ENCODE measurements at places on chromosomes 11 and 22.

DNA sequence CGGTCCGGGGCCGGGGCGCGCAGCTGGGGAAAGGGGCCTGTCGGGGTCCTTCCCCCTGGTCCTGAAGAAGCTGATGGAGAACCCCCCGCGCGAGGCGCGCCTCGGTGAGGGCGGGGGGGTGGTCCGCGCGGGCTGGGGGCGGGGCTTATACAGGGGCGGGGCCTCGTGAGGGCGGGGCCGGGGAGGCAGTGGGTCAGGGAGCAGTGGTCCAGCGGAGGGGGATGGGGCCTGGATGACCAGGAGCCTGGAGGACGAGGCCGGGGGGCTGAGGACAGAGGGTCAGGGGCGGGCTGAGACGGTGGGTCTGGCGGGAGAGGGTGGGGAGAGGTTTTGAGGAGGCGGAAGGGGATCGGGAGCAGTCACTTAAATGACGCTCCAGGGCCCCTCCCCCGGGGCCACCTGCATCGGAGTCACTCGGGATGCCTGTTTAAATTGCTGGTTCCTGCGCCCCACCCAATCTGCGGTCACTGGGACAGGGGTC is 396 bp downstream of the TEF start:
- DNase-seq = no peak

- no peak for DNase-seq
These were observed 98.4 kb upstream of the PITPNB start for GRCh38 chr22:28017558-28017820.

- no peak for DNase-seq
These were observed 3.4 kb downstream of the LRRC51 start for GRCh38 chr11:72084076-72084475.

DNA sequence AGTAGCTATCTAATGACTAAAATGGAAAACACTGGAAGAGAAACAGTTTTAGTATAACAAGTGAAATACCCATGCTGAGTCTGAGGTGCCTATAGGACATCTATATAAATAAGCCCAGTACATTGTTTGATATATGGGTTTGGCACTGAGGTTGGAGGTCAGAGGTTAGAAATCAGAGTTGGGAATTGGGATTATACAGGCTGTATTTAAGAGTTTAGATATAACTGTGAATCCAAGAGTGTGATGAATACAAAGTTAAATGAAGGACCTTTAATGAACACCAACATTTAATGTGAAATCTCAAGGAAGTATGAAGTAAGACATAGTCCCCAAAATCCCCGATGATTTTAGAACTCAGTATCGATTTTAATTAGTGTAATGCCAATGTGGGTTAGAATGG is 3.1 kb upstream of the HBD start:
- DNase-seq = no peak

GRCh38 chr22:24893341-24894070 is 53.0 kb downstream of the LHFPL7 start:
- no peak for DNase-seq

DNA sequence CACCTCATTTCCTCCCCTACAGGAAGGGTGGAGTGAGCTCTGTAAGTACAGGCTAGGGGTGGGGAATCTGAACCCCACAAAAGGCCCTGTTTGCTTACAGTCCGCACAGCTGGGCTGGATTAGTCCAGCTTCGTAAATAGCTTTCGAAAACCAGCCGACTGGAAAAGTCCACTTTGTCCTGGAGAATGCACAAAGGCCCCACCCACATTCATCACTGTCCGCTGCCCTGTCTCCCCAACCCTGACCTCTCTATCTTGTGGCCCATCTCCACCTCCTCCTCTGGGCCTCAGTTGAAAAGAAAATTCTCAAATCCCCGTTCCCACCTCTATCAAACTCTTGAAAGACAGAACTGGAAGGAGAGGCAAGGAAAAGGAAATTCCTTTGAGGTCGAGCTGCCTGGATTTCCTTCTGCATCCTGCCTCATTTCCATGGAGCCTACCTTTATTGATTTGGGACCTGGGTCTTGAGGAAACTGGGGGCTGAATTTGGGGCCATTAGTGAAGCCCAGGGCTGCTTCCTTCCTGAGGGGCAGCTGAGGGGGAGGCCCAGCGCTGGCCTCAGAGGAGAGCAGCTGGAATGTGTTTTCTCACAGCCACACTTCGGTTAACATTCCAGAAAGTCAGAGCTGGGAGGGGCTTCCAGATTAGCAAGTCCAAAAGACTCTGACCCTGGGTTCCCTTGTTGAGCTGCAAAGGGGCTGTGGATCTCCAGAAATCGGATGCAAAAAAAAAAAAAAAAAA is 147.6 kb downstream of the FBXO7 start:
- DNase-seq = peak; percentile 94

DNA sequence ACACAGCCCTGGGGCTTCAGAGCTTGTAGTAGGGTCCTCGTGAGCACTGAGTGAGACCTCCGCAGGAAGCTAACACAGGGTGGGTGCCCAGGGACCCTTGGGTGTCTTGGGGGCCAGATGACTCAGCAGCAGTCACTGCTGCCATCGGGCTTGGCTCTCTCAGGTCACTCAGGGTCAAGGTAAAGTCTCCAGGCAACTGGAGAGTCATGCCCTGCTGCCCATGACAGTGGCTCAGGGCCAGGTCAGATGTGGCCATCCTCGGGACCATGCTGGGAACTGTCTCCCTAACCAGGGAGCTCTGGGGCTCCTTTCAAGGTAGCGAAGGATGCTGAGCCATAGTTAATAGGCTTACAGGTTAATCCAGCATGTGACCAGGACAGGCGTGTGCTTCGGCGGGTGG is 44.4 kb upstream of the SLC22A12 start:
- DNase-seq = no peak

GRCh38 chr11:115287266-115287665 is 216.9 kb downstream of the CADM1 start:
- DNase-seq = no peak

GRCh38 chr11:86818462-86819192 is 18.3 kb downstream of the PRSS23 start:
- peak; percentile 81 for DNase-seq

GRCh38 chr11:118263695-118264568 is at the start of gene MPZL2:
Gene MPZL2 (minus strand): TSS chr11:118264297. CDS start chr11:118264153, 144 bp downstream.
- DNase-seq = no peak

GRCh38 chr11:129302386-129303101 is 73.1 kb upstream of the BARX2 start:
- DNase-seq = no peak

GRCh38 chr11:120056301-120057027 is 81.4 kb downstream of the TRIM29 start:
- DNase-seq = no peak

GRCh38 chr22:32236970-32237369 is 18.2 kb downstream of the SLC5A4 start:
- DNase-seq = no peak

DNA sequence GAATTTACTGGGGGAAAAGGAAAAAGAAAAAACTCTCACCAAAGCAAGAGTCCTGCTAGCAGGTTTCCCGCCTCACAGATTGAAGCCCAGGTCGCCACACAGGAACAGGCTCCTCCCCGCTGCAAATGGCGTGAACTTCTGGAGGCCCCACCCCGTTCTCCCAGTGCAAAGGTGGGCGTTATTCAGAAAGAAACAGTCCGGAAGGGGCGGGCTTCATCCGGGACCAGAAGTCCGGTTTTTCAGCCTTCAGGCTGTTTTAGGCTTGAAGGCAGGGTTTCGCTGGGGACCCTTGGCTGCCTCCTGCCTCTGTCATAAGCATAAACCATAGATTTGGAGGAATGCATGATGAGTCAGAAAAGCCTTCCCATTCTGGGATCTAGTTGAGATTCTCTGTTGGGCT is 148.3 kb upstream of the POU2AF2 start:
- peak; percentile 62 for DNase-seq

GRCh38 chr11:70212227-70212811 is 9.2 kb downstream of the FADD start:
- DNase-seq = no peak

DNA sequence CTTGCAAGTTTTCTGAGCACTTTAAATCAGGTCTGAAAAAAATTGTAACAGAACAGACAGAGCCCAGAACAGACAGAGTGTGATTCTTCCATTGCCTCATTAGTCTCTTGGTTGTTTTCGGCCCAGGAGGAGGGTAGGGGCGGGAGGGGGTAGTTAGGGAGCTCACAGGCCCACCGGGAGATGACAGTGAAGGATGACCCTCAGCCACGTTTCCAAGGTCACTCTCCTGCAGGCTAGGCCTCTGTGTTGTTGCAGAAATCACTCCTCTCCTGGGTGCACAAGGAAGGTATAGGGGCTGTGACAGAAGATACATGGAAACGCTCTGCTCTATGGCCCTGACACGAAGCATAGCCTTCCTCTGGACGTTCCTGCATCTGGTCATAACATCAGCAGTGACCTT is 69.3 kb downstream of the ABTB2 start:
- no peak for DNase-seq

- peak; percentile 56 for DNase-seq
These were observed 1.9 kb upstream of the SLC25A45 start for GRCh38 chr11:65384301-65384889.

- no peak for DNase-seq
These were observed 712 bp upstream of the MED15 start for GRCh38 chr22:20506543-20507252.

DNA sequence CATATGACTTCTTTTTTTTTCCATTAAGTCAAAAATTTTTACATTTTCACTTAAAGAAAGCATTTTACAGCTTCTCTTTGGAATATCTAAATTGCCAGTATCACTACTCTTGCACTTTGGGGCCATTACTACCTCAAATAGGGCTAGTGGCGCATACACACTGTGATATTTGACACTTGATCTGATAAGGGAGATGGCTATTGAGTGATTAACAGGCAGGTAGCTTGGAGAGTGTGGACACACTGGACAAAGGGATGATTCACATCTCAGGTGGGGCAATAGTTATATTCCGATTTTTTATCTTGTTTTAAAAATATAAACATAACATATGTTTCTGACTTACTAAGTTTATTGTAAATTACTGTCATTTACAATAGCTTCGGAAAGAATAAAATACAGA is 2219.9 kb downstream of the LRRC4C start:
- DNase-seq = no peak

- peak; percentile 68 for DNase-seq
These were observed 27.5 kb downstream of the TPCN2 start for GRCh38 chr11:69076129-69076791.

DNA sequence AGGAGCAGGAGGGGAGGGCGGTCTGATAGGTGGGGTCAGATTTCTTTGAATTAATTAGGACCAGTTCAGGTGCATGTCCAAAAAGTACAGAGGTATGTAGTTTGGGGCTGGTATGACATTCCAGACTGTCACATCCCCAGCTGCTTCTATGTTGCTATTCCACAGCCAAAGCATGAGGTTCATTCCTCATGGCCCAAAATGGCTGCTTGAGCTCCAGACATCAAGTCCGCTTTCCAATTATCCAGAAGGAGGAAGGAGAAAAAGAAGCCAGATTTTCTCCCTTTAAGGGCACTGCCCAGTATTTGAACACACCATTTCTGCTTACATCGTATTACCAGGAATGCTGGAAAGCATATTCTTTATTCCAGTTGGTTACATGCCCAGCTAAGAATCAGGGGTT is 58.0 kb upstream of the CD82 start:
- no peak for DNase-seq

DNA sequence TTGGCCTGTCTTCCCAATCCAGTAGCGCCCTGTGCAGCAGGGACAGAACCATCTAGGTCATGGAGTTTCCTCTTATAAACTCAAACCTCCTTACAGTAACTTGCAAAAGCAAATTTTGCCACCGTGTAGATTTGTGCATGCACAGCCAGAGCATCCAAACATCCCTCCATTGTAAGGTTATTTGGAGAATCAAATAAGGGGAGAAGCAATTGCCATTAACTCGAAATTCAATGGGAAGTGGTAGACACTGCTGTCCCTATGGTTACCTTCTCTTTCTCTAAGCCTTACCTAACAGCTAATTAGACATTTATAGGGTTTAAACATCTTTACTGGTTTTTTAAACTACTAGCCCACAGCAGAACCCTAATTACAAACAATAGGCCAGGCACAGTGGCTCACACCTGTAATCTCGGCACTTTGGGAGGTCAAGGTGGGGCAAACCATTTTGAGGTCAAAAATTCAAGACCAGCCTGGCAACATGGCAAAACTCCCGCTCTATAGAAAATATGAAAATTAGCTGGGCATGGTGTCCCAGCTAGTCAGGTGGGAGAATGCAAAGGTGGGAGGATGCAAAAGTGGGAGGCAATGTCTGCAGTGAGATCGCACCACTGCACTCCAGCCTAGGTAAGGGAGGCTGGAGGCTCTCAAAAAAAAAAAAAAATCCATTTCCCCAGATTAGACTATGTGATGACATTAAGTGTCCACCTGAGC is 6.6 kb downstream of the HSPA8 start:
- DNase-seq = no peak

DNA sequence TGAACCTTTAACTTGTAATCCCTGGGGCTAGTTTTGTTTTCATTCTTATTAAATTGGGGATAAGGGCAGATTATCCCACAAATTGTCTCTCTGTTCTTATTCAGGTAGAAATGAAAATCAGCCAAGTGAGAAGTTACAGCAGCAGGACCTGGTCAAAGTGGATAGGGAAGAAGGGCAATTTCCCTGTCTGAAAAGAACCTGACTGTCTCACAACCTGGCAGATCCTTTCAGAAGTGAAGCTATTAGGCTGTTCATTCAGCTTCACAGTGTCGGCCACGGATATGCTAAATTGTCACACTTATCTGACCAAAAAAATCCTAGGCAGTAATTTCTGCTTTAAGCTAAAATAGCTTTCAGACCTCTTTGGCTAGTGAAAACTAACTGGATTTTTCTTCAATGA is 712.6 kb upstream of the ANO5 start:
- no peak for DNase-seq

DNA sequence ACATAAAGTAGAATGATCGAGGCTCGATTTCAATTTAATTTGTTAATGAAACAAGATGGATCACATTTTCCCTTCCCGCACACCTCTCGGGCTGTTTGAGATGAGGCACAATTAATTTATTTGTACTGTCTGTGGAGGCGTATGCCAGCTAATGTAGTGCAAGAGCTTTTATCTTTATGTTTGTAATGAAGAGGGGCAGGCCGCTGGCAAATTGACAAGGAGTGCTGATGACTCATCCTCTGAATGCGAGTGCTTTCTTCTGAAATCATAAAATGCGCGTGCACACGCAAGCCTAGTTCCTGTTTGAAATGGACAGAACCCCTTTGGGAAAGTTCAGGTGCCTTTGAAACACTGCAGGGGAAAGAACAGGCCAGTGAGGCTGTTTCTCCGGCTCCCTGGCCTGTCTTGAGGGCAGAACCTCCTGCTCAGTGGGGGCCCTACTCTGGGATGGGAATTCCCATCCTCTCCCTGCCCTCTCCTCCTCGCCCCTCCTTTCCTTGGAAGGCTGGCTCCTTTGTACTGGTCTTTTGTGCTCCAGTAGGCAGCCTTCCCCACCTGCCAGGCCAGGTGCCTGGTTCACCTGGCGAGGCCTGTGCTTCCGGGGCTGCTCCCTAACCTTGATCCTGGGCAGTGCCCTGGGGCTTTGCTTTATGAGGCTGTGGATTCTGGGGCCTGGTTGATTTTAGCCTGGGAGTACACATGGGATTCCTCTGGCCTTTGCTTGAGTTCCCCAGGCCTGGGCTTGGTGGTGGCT is 50.3 kb downstream of the TEAD1 start:
- DNase-seq = peak; percentile 95

GRCh38 chr11:104946907-104947306 is 21.5 kb downstream of the CASP4 start:
- DNase-seq = peak; percentile 59
